Naive thymus-derived CD4-positive, alpha-beta T cell (primary cell): ENCODE measurements at places on chromosomes 12 and 14. TPM values are rescaled to one million over a fixed set of nuclear protein-coding genes. Genes with fewer than 3 reads are reported as not detected.

GRCh38 chr12:94553130-94553519 is 93.5 kb upstream of the CEP83 start:
- DNase-seq, result no peak

C1QL4 gene
- total RNA-seq, result not detected

GRCh38 chr14:98689951-98690350 is 582.0 kb downstream of the BCL11B start:
- DNase-seq, result no peak

PDZRN4 gene
- total RNA-seq, result not detected

- no peak for DNase-seq
These were observed 420.8 kb downstream of the FUT8 start for GRCh38 chr14:65833267-65833880.

GRCh38 chr12:108565146-108565545 is 2.8 kb downstream of the ISCU start:
- no peak for DNase-seq

DNA sequence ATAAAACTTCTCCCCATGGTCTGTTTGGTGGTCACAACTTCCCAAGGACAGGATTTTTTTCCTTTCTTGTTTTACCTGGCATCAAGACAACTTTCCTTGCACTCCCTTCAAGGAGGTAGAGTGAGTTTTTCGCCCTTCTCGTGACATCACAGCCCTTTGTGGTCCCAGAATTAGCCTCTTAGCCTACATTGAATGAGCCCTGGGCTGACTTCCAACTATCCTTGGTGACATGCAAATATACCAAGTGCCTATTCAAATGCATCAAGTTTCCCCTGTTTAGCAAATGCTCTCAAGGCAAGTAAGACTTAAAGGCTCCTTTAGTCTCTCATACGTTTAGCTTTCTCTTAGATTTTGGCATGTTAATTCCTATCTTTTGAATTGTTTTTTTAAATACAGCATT is 36.6 kb downstream of the TC2N start:
- no peak for DNase-seq

SDR9C7 gene
- total RNA-seq, result not detected in 2 replicates

DNA sequence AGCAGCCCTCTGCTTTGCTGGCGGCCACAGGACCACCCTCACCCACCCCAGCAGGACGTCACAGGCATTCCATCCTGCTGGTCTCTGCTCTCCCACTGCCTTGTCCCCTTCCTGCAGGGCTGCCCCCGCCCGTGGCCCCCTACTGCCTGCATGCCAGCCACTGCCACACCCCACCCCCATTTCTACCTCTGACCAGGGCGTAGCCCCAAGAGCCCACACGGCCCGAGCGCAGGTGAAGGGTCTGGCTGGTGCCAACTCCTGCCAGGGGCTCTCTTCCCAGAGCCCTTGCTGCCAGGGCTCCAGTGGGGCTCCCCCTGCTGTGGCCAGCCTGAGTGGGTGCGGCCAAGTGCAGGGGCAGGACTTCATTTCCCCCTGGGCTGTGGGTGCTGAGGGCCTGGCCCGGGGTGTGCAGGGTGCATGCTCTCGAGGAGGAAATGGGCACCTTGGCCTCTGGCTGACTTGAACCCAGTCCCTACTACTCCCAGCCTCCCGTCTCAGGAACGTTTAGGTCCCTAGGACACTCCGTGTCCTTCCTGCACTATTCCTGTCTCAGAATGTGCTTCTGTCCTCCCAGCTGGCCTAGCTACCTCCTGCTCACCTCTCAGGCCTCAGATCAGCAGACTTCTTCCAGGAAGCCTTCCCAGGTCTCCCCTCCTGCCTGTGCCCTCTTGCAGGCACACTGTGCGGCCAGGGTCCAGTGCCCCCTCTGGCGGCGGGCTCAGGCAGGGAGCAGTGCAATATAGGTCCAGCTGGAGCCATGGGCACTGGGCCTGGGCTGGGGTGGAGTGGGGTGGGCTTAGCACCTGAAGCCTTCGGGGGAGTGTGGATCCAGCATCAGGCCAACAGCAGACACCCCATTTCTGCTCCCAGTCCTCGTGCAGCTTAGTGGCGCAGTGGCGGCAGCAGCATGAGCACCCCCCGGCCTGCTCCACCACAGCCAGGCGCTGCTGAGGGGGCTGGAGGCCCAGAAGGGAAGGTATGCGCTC is 1.4 kb downstream of the LBHD2 start:
- DNase-seq, result no peak

DNA sequence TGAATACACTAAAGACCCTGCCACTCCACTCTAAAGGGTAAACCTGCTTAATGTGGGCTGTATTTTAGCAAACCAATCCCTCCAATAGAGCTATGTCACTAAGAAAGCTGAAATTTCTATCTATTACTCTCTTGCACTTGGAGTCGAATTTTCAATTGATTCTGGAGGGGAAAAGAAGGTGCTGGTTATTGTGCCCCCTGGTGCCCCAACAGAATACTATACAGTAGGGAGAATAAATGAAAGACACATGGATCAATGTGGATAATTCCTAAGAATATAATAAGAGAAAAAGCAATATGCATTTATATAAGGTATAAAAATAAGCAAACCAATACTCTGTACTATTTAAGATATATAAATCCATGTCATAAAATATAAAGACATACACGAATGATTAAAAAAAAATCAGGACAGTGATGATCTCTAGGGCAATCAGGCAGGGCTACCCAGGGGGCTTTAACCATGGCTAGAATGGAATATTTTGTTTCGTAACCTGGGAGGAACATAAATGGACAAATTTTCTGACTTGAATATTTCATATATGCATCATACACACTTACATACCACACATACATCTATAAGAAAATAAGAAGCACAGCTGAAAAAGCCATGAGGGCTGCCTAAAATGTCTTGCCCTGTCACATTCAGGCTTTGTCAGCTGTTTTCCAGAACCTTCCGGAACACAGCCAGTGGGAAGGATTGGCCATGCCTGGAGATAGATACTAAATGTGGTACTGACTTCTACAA is 54.4 kb downstream of the EFCAB11 start:
- DNase-seq, result peak; percentile 12

GRCh38 chr12:114921781-114922180 is 237.8 kb upstream of the TBX3 start:
- DNase-seq, result no peak

DNA sequence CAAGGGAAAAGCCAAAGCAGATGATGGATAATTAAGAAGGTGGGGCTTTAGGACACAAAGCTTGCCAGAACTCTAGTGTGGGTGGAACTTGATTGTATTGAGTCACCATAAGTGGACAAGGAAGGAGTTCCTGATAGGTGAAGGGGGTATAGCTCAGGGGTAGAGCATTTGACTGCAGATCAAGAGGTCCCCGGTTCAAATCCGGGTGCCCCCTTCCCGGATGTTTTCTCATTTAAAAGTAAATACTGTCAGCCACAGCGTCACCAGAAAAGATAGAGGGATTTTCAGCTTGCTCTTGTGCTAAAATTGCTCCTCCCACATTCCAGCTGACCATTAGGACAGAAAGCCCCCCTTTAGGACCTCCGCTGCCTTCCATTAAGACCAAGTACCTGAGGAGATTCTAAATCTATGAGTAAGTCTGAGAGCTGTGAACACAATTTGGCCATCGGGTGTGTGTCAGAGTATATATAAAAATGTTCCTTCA is 36.6 kb downstream of the DCAF4 start:
- DNase-seq, result no peak

GRCh38 chr14:96741151-96741977 is 55.8 kb upstream of the VRK1 start:
- peak; percentile 52 for DNase-seq

- DNase-seq, result no peak
These were observed 1.6 kb upstream of the TXNRD1 start for GRCh38 chr12:104213952-104214351.

KRT80 gene
- total RNA-seq, result not detected in 2 replicates

DNA sequence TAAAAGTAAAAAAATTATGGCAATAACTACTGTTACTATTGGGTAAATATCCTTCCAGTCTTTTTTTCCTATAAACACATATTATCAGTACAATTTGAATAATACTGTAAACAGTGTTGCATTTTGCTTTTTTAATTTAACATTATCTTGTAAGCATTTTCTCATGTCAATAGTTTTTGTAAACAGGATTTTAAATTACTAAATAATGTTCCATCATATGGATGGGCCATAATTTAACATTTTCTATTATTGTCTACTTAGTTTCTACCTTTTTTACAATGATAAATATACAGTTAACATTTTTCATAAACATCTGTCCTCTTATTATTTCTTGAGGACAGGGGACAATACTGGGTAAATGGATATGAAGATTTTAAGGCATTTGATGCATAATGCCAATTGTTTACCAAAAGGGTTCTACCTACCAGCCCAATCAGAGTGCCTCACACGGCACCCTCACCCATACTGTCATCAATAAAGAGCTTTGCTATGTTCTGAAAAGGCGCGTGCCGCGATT is 759 bp upstream of the ACVR1B start:
- no peak for DNase-seq

SPX gene
- 0.16 TPM for total RNA-seq

DNA sequence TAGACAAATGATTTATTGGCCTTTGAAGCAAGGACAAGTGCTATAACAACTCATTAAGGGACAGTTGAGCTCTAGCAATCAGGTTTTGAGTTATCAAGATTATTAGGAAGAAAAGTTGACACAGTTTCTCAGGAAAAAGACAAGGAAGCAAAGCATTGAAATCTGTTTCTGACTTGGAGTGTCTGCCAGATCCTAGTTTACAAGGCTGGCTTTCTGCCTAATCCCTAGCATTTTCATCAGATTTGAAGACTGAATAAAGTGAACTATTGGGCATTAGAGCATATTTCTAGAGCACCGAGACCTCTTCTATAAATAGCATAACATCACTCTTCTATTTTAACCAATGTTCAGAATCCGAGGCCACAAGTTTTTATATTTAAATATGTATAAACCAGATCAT is 7.0 kb downstream of the SYT1 start:
- no peak for DNase-seq

- no peak for DNase-seq
These were observed 222.5 kb upstream of the RTL1 start for GRCh38 chr14:101125719-101126651.

DNA sequence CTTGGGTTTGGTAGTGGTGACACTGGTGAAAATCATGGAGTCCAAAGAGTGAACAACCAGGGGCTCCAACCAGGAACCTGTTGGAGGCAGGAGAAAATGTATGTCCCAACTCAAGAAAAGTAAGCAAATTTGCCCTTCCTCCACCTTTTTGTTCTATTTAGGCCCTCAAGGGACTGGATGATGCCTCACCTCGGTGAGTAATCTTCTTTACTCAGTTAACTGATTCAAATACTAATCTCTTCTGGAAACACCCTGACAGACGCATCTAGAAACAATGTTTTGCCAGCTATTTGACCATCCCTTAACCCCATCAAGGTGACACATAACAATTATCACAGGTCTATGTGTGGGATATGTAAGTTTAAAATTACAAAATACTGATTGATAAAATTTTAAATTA is 272.4 kb upstream of the FOXG1 start:
- DNase-seq, result no peak

AQP5 gene
- total RNA-seq, result not detected

CRACR2A gene
- 31.4 TPM for total RNA-seq

SCN8A gene
- total RNA-seq, result 0.34 TPM

DNA sequence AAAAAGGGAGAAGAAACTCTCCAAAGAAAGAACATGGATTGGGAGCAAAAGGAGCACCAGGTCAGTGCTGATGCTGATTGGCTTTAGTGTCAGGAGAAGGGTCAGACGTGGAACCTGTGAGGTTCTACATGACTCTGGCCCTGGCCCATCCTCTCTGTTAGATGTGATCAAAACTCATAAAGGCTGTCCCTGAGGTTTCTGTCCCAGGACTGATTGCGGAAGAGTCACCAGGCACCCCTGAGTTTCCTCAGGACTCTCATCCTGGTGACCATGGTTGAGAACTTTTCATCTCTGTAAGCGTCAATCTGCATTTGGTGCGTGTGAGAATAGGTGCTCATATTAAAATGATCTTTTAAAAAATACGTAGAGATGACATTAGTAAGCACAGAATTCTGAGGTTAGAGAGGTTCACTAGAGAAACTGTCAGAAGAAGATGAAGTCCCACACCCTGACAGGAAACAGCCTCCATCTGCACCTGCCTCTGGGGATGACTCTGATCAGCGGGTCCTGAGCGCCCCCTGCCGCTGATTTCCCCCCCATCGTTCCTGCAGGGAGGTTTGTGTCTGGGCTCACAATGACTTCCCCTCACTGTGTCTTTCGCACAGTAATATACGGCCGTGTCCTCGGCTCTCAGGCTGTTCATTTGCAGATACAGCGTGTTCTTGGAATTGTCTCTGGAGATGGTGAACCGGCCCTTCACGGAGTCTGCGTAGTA is 741.8 kb downstream of the TMEM121 start:
- DNase-seq, result peak; percentile 60

DNA sequence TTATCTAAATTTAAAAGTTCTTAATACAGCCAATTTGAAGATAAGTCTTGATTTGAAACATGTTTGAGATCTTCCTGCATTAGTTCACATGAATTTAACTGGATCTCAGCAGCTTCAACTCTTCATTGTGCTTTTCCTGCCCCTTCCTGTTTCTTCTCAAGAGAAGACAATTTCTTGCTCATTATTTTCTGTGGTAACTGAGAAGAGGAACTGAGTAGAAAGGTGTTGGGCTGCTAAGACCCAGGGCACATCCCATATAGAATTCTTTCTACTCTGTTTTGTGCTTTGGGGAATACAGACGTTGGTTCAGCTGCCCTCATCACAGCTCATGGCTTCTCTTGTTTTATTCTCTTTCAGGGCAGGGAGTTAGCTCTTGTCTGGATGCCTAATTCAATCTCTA is 110.2 kb downstream of the SNAPC1 start:
- DNase-seq, result no peak

OTX2 gene
- not detected for total RNA-seq

ARMH4 gene
- total RNA-seq, result not detected

DNA sequence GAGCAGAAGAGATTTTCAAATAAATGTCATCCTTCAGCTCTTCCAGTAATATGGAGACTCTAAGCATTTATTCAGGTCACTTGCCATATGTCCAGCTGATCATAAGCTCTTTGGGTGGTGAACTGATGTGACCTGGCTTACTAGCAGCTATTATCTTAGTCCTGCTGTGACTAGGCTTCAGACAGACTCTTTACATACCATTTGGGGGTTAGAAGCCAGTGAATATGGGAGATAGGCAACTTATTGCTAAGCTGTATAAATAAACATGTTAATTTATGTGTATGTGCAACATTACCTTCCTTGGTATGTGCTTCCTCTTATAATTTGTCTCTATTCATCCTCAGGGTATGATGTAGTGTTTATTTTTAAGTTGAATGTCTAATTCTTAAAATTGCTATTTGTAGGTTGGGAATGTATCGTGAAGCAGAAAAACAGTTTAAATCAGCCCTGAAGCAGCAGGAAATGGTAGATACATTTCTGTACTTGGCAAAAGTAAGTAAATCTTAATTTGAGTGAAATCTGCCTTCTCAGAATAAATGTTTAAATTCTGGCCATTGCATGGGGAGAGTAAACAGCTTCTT is 32.4 kb downstream of the TTC8 start:
- DNase-seq, result no peak

- DNase-seq, result no peak
These were observed 18.5 kb downstream of the NCOR2 start for GRCh38 chr12:124548854-124549378.
